ENCODE measurements at places on chromosomes 4 and X.

DNA sequence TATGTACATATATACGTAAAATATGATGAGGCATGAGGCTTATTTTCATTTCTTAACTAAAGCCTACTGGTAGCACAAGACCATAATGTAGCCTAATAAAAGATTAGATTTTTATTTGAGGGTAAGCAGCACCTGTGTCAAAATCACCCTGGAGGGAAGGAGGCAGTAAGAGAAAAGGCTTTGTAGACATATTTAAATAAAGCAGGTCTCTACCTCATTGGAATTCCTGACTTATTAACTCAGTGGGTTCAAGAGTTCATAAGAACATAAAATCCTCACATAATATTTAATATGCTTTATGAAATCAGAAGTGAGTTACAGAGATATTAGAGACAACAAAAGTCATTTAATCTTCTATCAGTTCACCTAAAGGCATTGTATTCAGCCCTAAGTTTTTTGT is 261.6 kb upstream of the ANKRD50 start:
- no peak for DNase-seq

GRCh38 chrX:56728752-56729151 is 291 bp upstream of the NBDY start:
- DNase-seq: peak; percentile 36

DNA sequence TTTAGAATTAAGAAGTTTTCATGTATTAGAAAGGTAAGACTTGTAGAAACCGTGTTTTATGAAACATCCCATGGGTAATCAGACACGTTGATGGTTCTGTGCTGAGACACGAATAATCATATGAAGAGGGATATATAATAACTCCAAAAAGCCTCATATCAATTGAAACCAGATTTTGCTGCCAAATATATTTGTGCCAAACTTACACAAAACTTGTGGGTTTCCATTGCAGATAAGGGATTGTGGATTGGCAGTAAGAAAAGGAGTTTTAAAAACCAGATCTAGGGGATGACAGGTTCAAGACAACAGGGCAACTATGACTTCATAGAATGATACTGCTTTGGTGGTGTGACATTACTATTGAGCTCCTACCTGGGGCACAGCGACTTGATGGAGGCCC is 616.1 kb downstream of the BCOR start:
- DNase-seq: no peak

GRCh38 chr4:36609661-36610060 is 328.2 kb downstream of the DTHD1 start:
- no peak for DNase-seq
